ENCODE measurements at places on chromosomes 5 and 9.

GRCh38 chr9:71814226-71814625 lies 45.9 kb upstream of the CEMIP2 start:
- peak; percentile 62 for DNase-seq

- DNase-seq, result peak; percentile 51
Observed at GRCh38 chr5:126998201-126998631, 32.1 kb downstream of the MARCHF3 start.

GRCh38 chr9:133976191-133976861 lies 15.8 kb downstream of the VAV2 start:
- DNase-seq, result no peak

- peak; percentile 55 for DNase-seq
Observed at GRCh38 chr9:133782157-133783130, 44.3 kb upstream of the SARDH start.

GRCh38 chr9:109802491-109802890 lies 22.5 kb downstream of the PALM2AKAP2 start:
- no peak for DNase-seq

DNA sequence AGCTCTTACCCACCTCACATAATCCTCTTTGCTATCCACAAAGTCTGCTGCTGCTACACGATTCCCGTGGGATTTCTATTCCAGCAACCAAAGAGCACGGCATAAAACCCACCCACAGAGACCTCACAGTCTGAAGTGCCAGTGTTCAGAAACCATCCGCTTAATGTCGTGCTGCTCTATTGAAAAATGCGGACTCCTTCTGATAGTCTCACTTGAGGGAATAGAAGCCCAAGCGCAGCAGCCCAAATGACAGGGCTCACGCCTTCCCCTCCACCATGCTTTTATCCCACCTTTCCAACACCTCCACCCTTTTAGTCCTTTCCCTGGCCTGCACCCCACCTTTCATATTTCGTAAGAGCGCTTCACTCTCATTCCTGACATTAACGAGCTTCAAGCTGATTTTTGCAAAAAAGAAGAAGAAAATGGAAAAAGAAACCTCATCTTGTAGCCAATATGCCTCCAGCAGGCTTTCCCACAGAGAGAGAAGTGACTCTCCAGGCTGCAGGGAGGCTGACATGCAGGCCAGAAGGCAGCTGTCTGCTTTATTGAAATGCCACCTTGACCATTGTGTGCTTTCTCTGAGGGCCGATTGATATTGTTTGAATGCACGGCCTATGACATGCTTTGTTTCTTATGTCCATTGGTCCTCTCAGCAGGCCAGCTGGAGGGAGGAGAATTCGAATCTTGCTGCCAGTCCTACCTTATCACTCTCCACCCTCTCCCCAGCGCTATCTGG lies 70.6 kb upstream of the PCSK1 start:
- no peak for DNase-seq

DNA sequence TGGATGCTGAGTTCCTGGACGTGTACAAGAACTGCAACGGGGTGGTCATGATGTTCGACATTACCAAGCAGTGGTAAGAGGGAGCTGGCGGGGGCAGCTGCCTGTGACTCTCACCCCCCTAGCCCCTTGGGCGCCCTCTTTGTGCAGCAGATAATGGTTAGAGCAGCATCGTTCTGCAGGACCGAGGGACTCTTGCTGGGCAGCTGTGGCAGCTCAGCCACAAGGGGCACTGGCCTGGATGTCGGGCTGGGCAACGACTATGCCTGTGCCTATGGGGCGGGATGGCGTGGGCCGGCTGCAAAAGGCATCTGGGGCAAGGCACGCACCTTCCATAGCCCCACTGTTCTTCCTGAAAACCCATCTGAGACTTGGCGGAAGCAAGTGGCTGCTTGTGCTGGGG lies 12.9 kb upstream of the AJM1 start:
- no peak for DNase-seq

- no peak for DNase-seq
Observed at GRCh38 chr5:73558950-73559349, 6.5 kb downstream of the ANKRA2 start.

- no peak for DNase-seq
Observed at GRCh38 chr9:87674565-87675299, 51.2 kb upstream of the CTSL start.
